ENCODE measurements at places on chromosomes 4 and X.

DNA sequence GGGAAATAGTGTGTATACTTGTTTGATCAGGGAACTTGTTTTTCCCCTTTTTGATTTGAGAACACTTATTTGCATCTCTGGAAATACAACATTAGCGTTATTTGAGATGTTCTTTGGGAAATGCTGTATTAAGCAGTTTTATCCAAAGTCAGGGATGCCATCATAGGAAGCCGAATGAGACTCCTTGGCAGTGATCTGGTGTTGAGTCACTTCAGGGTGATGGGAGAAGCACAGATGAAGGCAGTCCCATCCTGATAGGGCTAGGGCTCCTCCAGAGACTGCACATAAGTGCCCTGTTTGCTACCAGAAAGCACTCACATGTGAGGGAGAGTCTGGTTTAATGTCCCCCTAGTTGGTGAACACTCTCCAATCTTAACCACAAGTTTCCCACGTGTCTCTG, 62.3 kb downstream of the IL1RAPL1 start:
- DNase-seq = no peak

DNA sequence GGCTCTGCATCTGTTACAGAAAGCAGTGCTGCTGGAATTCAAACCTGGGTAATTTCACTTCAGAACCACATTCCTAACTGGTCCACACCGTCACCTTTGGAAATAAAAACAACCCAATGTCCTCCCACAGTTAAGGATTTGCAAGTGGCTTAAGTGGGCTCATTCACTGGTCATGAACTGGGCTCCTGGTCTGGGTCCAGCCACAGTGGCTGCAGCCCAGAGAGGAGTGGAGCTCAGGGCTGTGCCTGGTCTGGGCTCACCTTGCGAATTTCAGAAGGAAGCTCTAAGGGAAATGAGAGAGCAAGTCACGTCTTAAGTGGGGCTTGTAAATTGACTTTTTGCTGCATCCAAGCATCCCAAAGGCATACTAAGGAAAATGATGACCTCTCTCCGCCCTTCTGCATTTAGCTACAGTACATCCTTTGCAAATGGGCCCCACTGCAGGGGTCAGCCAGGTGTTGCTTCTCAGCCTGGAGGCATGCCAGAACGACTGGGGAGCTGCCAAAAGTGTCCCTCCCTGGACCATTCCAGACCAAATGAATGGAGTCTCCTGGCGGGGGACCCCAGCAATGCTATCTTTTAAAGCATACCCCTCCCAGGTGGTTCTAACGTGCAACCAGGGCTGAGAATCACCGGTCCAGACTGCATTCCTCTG, 25.6 kb upstream of the CRMP1 start:
- no peak for DNase-seq

GRCh38 chr4:39043861-39044363, 11.7 kb upstream of the TMEM156 start:
- DNase-seq = peak; percentile 24

- DNase-seq = no peak
These were observed 4.5 kb downstream of the DDX60L start for GRCh38 chr4:168475745-168476144.

GRCh38 chr4:101441446-101441845, 94.1 kb upstream of the PPP3CA start:
- DNase-seq = no peak

DNA sequence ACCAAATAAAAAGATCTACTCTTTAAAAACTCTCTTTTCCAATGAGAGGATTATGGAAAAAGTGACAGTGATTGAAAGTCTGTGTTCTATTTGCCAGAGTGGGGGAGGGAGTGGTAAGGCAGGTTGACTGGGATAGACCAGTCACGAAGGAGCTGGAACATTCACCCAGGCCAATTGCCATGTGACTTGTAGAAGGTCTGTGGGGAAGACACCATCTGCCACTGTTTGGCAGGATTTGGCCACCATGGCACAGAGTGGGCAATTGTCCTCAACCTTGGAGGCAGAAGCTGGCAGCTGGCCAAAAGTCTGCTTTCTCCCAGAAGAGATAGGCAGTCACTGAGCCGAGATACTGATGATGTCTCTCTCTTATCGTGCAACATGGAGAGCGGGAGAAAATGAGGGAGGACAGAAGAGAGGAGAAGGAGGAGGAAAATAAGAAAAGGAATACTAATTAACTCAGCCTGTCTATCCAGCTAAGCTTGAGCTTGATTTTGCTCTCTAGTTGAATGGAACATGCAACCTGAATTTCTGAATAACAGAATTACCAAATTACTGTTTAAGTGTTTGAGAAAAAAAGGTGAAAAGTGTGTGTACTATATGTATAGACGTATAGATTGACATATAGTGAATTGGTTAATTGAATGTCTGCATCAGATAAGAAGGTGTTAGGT, 267.1 kb downstream of the ARHGAP24 start:
- no peak for DNase-seq

- DNase-seq = no peak
These were observed 449.5 kb downstream of the SPRY1 start for GRCh38 chr4:123846092-123846491.

GRCh38 chrX:72306851-72307645, 1.3 kb upstream of the CITED1 start:
- peak; percentile 62 for DNase-seq

All from astrocyte (in vitro differentiated cells and primary cell).